ENCODE measurements at places on chromosomes 12 and 14. TPM values are rescaled to one million over a fixed set of nuclear protein-coding genes. Genes with fewer than 3 reads are reported as not detected.

DNA sequence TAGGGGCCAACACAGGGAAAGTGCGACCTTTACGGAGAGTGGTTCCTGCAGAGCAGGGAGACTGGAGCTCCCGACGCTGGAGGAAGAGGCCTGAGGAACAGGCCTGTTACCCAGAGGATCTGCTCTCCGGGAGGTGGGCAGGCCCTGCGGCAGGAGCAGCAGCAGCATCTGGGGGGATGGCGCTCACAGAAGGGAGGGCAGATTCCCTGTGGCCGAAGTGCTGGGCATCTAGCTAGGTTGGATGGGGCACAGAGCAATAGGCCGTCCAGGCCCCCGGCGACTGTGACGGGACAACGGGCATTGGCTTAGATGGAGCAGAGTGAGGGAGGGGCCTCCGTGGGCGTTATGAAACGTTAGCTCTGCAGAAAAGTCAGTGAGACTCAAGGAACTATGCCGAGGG, 135.6 kb downstream of the PIWIL1 start:
- no peak overlapping the region for H3K27ac ChIP-seq
- no peak overlapping the region for H3K4me3 ChIP-seq
- DNase-seq, result no peak

DNA sequence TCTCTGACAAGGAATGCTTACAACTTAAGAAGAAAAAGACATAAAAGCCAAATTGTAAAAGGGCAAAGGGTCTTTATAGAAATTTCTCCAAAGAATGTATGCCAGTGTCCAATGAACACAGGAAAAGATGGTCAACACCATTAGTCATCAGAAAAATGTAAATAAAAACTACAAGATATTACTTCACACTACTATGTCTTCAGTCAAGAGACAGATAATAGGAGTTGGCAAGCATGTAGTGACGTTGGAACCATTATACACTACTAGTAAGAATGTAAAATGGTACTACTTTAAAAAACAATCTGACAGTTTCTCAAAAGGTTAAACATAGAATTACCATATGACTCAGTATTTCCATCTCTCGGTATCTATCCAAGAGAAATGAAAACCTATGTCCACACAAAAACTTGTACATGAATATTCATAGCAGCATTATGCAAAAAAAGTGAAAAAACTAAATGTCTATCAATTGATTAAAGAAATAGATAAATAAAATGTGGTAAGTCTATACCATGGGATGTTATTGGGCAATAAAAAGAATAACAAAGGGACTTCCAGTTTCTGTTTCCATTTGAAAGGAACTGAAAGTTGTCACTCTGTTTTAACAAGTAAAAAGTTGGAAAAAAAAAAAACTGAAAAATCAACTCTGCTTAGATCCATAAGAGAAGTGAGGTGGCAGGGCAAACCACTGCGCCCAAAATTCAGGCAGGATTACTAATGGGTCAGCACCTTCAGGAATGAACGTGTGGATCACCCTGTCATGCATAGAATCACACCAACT, 69.8 kb downstream of the ALG10B start:
- H3K27ac ChIP-seq, result no peak overlapping the region
- DNase-seq, result no peak

DNA sequence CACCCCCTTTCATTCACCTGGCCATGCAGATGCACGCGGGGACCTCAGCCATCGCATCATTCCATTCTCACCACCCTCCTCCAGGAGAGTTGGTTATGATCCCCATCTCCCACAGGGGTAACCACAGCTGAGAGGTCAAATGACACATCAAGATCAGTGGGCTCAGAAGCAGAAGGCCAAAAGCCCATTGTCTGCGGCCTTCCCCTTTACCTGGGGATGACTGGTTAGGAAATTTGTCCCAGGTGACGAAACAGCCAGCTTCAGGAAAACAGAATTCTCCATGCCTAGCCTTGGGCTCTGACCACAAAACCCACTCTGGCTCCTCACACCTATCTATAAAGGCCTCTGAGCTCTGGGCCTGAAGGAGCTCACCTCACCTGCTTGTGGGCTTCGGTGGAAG, 36.1 kb downstream of the ZFP36L1 start:
- H3K4me1 ChIP-seq, result peaks cover 22% of the 10 kb centered on the region
- no peaks in the 10 kb centered on the region for H3K27me3 ChIP-seq
- no peak overlapping the region for H3K27ac ChIP-seq
- no peaks in the 10 kb centered on the region for H3K36me3 ChIP-seq
- H3K4me3 ChIP-seq, result no peak overlapping the region

DNA sequence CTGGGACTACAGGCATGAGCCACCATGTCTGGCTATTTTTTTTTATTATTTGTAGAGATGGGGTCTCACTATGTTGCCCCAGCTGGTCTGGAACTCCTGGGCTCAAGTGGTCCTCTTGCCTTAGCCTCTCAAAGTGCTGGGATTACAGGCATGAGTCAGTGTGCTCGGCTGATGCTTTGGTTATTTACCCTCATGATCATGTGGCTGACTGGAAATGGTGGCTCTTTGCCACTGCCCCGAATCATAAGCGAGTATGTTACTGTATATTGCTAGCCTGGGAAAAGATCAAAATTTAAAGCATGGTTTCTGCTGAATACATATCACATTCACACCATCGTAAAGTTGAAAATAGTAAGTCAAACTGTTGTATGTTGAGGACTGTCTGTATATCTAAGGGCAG, 101.1 kb downstream of the RGS6 start:
- no peak overlapping the region for H3K4me3 ChIP-seq
- H3K36me3 ChIP-seq, result no peaks in the 10 kb centered on the region
- DNase-seq, result no peak
- no peaks in the 10 kb centered on the region for H3K4me1 ChIP-seq

DNA sequence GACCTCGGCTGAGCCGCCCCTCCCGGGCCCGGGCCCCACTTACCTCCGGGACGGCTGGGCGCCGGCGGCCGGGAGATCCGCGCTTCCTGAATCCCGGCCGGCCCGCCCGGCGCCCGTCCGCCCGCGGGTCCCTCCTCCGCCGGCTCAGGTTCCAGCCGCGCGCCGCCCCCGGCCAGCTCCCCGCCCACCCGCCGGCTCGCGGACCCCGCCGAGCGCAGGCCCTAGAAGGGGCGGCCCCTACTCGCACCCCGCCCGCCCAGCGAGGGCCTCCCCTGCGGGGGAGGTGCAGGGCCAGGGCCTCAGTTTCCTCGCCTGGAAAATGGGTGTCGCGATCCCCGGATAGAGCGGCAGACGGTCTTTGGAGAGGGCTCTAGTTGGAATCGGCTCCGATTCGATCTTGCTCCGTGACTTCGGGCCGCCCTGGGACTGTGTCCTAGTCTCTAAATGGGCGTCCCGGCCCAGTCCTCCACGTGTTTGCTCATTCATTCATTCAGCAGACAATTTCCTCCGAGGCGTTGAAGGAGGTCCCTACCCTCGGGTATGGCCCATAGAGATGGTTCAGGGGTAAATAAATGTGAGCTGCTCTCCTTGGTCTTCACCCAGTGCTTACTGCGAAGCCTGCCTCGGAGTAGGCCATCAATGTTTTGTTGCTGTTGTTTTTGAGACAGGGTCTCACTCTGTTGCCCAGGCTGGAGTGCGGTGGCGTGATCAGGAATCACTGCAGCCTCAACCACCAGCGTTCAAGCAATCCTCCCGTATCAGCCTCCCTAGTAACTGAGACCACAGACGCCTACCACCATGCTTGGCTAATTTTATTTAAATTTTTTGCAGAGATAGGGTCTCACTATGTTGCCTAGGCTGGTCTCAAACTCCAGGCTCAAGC, at the start of gene TRPV4:
TRPV4 (minus strand) TSS at position 92 of the 883 bp plus-strand sequence. CDS start 18,602 bp downstream, outside the sequence.
- peaks cover 5% of the 10 kb centered on the region for H3K4me1 ChIP-seq
- H3K36me3 ChIP-seq, result no peaks in the 10 kb centered on the region
- H3K4me3 ChIP-seq, result peak within 1 kb of the TSS; percentile 26
- H3K27ac ChIP-seq, result no peak within 1 kb of the TSS
- peak; percentile 69 for DNase-seq

ADCK1 gene
- total RNA-seq, result 5.5 TPM

STAC3 gene
- total RNA-seq, result 0.95 TPM
